Epithelial cell of proximal tubule (primary cell): ENCODE measurements at places on chromosomes 1 and 21. TPM values are rescaled to one million over a fixed set of nuclear protein-coding genes. Genes with fewer than 3 reads are reported as not detected.

- no peak for DNase-seq
Measured at GRCh38 chr21:24023402-24023801, 1583.9 kb downstream of the MRPL39 start.

MTARC2 gene
- 7.7 and 13.8 TPM in 2 replicates for total RNA-seq

DNA sequence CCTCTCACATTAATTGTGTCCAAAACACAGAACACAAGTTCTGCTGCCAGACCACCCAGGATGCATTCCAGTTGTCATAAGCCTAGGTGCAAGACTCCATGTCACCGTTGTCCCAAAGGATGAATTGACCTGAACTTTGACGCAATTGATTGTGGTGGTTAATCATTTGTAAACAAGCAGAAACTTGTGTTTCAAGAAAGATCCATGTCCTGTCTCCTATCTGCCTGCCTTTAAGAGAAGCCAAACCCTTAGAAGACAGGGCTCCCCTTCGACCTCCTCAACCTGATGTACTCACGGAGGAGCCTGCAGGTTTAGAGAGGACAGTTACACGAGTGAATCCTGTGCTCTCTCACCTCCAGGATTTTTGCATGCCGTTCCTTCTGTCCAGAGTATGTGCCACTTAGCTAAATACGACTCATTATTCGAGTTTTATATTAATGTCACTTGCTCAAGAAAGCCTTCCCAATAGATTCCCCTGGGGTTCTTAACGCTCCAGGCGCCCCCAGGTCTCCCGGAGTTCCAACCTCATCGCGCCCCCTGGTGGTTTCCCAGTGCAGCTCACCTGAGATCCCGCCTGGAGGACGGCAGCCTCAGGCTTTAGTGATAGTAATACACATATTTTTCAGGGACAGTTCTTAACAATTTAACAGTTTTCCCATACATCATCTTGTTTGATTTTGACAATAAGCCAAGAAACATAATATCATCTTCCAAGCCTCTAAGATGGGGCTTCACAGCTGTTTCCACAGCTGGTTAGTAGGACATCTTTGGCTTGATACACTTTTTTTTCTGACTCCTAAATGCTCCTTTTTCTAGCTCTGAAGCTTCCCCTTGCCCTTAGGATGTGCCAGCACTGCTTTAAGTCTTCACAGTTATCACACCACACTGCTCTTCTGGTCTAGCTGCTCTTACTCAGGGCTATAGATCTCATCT, 2.4 kb upstream of the C8B start:
- DNase-seq: no peak

GRCh38 chr1:8408151-8408839, 90.4 kb downstream of the SLC45A1 start:
- peak; percentile 58 for DNase-seq

DNA sequence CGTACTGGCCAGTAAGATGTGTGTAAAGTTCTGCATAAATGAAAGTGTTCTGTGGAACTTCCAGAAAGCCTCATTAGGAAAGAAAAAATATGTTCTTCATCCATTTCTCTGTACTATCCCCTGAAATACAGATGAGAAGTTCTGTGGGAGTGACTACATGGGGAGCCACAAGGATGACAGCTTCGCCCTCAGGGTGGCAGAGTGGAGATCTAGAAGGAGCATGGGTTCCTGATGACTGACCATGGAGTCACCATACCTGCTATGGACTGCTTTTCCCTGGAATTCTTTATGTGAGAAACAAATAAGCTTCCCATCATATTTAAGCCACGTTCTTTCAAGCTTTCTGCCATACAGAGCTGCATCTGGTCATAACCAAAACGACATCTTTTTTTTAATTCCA, 113.9 kb upstream of the RGS1 start:
- no peak for DNase-seq

DNA sequence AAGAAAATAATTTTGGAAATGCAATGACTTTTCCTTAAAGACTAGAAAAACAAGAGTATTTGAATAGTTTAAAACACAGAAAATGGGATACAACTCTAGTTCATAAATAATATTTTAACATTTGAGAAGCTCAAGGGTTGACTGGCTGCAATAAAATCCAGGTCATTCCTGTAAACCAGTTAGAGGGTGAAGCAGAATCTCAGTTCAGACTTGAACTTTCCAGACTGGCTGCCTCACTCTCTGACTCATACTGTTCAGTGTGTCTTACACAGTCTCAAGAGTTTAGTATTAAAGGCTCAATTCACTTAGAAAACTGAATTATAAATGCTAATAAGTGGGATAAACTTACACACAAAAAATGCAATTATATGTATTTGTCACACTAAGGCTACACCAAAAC, 89.9 kb downstream of the RAVER2 start:
- peak; percentile 38 for DNase-seq

DNA sequence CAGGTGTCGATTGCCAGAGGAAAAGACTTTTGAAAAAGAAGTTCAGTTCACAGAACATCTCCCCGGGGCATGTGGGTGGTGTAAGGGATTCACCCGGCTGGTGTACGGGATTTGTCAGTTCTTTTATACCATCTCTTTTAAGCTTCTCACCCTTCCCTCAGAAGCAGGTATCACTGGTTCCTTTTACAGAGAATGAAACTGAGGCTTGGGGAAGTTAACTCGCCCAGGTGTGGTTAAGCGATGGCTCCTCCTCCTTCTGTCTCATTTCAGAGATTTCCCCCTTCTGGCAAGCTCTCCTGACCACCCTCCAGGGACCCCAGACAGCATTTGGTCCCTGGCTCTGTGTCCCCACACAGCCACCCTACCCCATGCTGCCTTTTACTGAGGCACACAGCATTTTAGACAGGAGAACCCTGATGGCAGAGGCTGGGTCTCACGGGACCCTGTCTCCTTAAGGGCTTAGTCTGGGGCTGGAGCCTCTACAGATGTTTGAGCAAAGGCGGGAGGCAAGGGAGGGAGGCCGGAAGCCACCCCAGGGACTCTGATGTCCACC, 2.8 kb upstream of the ECE1 start:
- no peak for DNase-seq

- DNase-seq: no peak
Measured at GRCh38 chr1:150484861-150485260, 2.4 kb upstream of the TARS2 start.

DNA sequence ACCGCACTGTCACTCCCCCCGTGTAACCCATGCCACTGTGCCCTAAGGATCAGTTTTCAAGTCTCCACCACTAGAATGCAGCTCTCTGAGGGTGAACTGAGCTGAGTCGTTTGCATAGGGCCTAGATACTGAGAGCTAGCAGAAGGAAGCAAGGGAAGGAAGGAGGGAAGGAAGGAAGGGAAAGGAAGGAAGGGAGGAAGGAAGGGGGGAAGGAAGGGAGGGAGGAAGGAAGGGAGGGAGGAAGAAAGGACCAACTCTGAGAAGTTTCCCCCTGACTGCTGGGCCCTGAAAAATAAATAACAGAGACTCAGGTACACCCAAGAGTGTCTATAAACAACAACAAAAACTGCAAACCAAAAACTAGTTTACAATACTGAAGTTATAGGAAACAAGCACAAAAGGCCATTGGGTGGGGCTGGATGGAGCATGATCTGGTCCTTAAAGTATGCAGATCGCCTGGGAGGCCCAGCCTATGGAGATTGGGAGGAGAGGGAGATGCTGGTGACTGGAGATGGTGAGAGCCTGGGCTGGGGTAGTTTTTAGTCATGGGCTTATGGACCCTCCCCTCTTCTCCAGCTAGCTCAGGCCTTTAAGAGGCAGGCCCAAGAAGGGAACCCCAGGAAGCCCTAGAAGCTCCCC, 1.7 kb upstream of the MRPS15 start:
- DNase-seq: no peak

DNA sequence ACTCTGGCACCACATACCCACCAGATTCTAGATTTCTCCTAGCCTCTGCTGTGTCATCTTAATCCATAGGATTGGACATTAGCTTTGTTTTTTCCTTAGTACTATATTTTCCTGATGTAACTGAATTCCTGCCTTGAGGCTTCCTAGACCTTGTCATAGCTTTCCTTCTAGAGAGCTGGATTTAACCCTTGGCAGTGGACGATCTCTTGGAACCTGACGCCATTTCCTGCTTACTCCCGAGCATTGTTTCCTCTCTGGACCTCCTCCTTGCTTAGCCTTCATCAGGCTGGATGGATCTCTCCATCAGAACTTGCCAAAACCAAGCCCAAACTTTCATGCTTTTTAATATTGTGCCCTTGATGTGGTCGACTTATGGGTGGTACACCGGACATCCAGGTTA, 1.5 kb downstream of the APOBEC4 start:
- DNase-seq: no peak

DNA sequence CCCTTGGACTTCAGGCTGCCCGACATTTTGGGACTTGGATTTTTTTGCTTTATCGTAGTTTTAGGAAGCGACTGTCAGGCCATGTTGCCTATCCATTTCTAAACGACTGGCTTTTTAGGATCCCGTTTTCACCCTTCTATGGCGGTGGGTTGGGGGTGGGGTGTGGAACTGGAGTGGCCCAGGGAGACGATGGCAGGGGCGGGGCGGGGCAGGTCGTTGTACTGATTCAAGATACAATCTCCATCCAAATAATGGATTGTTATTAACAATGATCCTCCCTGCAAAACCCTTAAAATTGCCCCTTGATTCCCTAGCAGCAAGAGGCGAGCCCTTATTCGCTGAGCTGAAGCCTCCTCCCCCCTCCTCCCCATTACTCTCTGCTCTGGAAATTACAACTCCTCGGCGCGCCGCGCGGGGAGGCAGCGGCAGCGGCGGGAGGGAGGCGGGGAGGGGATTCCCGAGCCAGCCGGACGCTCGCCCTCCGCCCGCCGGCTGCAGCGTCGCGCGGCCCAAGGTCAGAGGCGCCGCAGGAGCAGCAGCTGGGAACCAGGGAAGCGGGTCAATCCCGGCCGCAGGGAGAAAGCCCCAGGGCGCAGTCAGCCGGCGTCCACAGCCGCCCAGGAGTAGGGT, at the start of gene TRIM67:
Gene TRIM67 (plus strand): TSS at position 392 of the 630 bp plus-strand sequence. CDS start 912 bp downstream, outside the sequence.
- DNase-seq: no peak

CFHR1 gene
- not detected in 2 replicates for total RNA-seq

KCNJ9 gene
- not detected in 2 replicates for total RNA-seq

DNA sequence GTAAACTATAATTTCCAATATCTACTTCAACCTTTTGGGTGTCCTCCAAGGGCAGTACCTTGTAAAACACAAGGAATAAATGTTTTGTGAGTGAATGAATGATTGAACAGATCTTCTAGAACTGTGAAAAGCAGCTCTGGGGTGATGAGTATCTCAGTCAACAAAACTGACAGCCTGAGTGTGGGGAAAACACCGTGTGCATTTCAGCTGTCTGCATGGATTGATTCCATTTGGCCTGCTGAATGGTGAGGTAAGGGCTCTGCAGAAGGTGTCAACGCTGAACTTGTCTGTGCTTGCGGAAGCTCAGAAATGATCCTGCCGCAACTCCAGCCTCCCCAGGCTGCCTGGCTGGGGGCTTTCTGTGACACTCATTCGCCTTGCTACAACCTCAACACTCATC, 7.4 kb upstream of the AGMAT start:
- no peak for DNase-seq

DNA sequence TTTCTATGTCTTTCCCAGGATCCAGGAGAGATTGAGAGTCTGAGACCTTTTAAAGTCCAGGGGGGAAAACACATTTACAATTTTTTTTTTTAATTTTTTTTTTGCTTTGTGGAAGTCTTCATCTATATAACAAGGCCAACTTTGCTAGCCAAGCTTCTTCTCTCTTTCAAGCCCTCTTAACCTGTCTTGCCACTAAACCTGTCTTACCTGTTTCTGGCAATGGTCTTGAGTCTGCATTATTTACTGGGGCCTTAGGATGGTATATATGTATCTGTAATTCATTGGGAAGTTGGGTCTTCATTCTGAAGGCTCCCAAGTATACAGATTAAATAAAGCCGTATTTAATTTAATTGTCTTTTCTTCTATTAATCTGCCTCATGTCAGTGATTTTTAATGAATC, 750.9 kb upstream of the B3GALT2 start:
- no peak for DNase-seq

RGS1 gene
- not detected in 2 replicates for total RNA-seq

- no peak for DNase-seq
Measured at GRCh38 chr1:24186711-24186992, 437 bp downstream of the IFNLR1 start.

- no peak for DNase-seq
Measured at GRCh38 chr1:173661271-173661670, 8.4 kb downstream of the ANKRD45 start.

- no peak for DNase-seq
Measured at GRCh38 chr1:6267686-6268322, 6.9 kb upstream of the GPR153 start.

ALX3 gene
- total RNA-seq: not detected in 2 replicates

DNA sequence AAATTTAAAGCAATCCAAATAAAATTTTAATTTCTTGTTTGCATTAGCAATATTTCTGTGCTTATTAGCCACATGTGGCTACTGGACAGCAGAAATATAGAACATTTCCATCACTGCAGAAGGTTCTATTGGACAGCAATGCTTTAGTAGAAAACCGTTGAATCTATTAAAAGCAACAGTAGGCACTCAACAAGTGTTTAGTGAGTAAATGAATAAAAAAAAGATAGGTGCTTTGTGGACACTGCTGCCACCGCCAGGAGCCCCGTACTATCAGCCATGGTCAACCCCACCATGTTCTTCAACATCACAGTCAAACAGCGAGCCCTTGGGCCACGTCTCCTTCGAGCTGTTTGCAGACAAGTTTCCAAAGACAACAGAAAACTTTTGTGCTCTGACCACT, 74.5 kb upstream of the MUTYH start:
- no peak for DNase-seq

AGMAT gene
- 3.2 and 3.8 TPM in 2 replicates for total RNA-seq
